ENCODE measurements at places on chromosomes 5 and 9.

GRCh38 chr9:88044200-88044599, 69.9 kb upstream of the CDK20 start:
- no peak for DNase-seq

DNA sequence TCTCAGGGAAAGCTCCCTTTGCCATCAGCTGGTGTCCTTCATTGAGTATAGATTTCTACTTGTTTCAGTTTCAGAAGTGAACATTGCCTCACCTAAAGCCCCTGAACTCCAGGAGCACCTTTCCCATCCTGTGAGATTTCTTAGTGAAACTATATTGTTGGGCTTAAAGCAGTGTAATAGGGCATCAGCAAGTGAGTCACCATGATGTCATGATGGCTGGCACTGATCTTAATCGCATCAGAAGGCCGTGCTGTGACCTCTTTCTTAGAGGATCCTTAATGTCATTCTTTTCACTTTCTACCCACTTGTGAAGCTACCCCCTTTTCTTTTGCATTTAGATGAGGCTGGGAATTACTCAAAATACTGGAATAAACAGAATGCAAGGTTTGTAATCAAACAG, 401.3 kb downstream of the MTRR start:
- no peak for DNase-seq

GRCh38 chr5:157729858-157730257, 1.4 kb upstream of the THG1L start:
- no peak for DNase-seq

DNA sequence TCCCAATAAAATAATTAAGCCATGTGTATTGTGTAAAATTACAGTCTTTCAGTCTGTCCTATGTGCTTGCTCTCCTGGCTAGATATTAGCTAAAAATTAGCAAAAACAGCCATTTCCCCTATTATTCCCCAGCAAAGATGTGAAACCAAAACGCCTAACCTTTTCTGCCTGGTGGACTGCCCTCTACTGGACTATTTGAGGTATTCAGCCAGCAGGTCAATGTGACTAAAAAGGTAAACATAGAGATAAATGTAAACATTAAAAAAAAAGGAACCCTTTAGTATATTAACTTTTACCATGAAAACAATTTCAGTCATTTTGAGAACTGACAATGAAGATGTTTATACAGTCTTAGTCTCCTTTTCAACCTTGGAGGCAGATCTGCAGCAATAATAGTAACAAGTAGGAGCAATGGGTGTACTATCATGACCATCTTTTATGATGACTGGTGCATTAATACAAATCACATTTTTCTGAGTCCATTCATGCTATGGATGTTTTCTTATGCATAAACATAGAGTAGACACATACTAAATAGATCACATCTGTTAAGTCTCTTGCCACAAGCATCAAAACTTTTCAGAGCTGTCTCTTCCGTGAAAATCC, 10.1 kb downstream of the ATG12 start:
- no peak for DNase-seq

- DNase-seq: peak; percentile 80
Observed at GRCh38 chr5:177311723-177312648, at the start of gene MXD3. TSS of gene MXD3 (minus strand) at chr5:177311898. CDS start at chr5:177311830, 68 bp downstream.

DNA sequence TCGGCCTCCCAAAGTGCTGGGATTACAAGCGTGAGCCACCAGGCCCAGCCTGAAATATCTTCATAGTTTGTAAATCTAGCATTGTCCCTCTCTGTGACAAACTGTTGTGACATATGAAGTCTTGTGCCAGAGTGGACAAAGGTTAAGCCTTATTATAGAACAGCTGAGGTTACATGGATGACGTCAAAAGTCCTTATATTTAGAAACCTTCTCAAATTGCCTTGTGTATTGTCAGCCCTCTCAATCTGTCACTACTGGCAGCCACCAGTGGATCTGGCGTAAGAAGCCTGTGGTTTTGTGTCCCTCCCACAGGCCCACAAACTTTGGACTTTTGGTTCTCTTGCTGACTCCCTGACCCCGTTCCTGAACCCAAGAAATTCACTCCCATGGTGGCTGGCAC, 79.4 kb upstream of the CCDC112 start:
- DNase-seq: no peak

GRCh38 chr9:134167530-134167931, 3.2 kb upstream of the RNU6ATAC start:
- no peak for DNase-seq

DNA sequence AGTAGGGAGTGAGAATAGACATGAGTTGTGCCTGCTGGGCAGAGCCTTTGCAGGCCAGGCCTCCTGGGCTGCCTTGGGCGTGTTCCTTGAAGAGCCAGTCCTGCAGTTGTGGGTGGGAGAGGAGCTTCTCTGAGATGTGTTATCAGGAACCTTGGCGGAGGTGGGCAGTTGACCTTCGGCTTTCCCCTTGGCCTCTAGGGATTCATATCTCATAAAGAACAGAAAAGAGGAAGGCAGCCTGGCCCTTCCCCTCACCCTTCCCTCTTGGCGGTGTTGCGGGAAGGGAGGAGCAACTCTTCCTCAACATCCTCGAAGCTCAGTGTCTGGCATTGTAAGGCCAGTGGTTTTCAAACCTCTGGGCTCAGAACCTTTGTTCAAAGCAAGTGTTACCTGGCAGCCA, 59.2 kb downstream of the DAPK1 start:
- no peak for DNase-seq

DNA sequence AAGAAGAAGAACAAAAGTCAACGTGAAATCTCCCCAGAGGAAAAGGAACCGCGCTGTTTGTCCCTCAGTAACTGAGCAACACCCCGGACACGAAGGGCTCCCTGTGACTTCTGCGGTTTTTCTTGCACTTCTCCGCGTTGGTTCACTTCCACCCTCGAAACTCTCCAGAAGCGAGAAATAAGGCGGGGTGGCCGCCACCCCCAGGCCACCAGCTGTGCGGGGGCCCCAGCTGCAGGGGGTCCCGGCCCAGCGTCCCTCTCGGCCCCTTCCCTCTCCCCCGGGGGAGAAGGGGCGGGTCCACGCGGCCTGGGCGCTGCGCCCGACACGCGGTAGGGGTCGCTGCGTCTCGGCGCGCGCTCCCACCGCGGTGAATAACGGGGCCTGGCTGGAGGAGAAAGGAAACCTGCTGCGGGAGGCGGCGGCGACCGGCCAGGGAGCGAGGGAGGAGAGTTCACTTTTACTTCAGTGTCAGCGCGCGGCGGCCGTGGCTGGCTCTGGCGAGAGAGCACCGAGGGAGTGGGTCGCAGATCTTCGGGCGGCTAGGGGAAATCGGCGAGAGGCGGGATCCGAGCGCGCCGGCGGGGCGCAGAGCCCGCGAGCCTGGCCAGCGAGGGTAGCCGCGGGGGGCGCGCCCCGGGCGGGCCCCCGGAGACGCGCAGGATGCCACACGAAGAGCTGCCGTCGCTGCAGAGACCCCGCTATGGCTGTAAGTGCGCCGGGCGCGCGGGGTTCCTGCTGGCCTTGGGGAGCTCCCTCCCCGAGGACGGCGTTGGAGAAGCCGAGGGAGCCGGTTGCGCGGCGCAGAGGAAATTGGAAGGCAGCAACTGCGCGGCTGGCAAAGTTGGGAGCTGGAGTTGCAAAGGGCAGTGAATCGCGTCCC, at the start of gene IQGAP2:
Gene IQGAP2 (plus strand): TSS at position 400 of the 880 bp plus-strand sequence. CDS start 261 bp downstream, at position 661.
- no peak for DNase-seq

DNA sequence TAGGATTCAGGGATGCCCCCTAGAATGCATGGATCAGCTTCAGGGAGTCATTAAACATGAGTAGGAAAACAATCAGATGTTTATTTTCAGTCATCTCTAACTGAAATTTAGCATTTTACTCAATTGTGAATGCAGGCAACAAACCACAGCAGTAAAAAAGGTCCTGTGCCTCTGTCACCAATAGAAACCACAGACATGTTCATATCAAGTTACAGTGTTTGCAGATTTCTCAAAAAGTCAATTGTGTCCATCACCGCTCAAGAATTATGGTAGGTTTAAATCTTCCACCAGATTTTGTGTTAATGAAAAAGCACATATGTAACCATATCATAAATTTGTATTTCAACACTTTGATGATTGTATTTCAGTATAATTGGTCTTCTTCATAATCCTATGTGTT, 68.4 kb upstream of the SLC1A1 start:
- DNase-seq: no peak

GRCh38 chr5:132592521-132592920, 35.7 kb downstream of the RAD50 start:
- DNase-seq: no peak

- DNase-seq: no peak
Observed at GRCh38 chr9:9792144-9792857, 820.5 kb downstream of the PTPRD start.

- peak; percentile 51 for DNase-seq
Observed at GRCh38 chr5:76867827-76868693, 18.2 kb downstream of the S100Z start.

GRCh38 chr5:56270058-56270457, 36.9 kb upstream of the ANKRD55 start:
- DNase-seq: no peak

DNA sequence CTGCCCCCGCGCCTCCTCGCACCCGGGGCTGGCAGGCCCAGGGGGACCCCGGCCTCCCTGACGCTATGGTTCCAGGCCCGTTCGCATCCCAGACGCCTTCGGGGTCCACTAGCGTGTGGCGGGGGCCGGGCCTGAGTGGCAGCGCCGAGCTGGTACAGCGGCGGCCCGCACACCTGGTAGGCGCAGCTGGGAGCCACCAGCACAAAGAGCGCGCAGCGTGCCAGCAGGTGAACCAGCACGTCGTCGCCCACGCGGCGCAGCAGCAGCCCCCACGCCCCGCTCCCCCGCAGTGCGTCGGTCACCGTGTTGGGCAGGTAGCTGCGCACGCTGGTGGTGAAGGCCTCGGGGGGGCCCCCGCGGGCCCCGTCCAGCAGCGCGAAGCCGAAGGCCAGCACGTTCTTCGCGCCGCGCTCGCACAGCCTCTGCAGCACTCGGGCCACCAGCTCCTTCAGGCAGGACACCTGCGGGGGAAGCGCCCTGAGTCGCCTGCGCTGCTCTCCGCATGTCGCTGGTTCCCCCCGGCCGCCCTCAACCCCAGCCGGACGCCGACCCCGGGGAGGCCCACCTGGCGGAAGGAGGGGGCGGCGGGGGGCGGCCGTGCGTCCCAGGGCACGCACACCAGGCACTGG, 548 bp downstream of the TERT start:
- no peak for DNase-seq

- DNase-seq: no peak
Observed at GRCh38 chr5:2680979-2681378, 70.5 kb downstream of the IRX2 start.

DNA sequence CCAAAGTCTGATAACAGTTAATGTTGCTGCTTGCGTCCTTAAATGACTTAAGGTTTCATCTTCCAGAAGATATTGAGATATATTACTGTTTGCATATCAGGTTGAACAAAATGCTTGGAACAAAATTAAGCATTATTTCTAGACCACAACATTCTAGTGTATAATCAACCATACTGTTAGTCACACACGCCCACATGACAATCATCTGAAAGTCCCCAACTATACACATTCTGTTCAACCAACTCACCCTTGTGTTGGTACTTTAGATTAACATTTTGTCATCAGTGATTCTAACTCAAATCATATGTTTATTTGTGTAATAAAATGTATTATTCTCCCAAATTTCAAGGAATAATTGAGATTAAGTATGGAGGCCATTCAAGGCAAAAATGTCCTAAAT, 47.3 kb downstream of the LURAP1L start:
- no peak for DNase-seq

- DNase-seq: no peak
Observed at GRCh38 chr9:127396253-127396807, 639 bp upstream of the SLC2A8 start.

- no peak for DNase-seq
Observed at GRCh38 chr5:160749026-160749425, 103.0 kb downstream of the ATP10B start.

- no peak for DNase-seq
Observed at GRCh38 chr5:53031695-53032096, 42.5 kb downstream of the ITGA2 start.

- peak; percentile 43 for DNase-seq
Observed at GRCh38 chr5:153562189-153562588, 71.7 kb downstream of the GRIA1 start.

GRCh38 chr5:128766406-128766805, 198.9 kb upstream of the SLC27A6 start:
- DNase-seq: no peak

Data from HFF-Myc (cell line).